AG09309 (cell line): ENCODE measurements at places on chromosomes 6 and 20.

DNA sequence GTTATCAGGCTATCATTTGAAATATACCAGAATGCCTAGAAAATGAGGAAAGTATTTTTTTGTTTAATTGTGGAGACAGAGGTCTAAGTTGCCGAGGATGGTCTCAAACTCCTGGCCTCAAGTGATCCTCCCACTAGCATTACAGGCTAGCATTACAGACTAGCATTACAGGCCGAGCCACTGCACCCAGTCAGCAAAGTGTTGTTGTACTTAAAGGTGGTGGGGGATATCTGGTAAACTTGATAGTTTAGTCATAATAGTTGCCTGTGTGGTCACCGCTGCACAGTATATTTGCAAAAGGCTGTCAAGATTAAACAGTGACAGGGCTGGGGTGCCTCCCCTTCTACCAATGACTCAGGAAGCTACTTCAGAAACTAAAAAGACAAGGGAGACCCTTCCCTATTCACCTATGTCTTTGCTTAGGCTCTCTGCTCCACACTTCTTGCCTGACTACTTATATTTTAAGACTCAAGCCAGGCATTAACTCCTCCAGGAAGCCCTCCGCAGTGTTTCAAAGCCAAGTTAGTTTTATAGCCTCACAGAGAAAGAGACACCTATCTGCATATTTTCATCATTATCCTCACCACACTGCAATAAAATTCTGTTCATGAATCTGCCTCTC lies 3.1 kb upstream of the AKIRIN2 start:
- no peak for DNase-seq

DNA sequence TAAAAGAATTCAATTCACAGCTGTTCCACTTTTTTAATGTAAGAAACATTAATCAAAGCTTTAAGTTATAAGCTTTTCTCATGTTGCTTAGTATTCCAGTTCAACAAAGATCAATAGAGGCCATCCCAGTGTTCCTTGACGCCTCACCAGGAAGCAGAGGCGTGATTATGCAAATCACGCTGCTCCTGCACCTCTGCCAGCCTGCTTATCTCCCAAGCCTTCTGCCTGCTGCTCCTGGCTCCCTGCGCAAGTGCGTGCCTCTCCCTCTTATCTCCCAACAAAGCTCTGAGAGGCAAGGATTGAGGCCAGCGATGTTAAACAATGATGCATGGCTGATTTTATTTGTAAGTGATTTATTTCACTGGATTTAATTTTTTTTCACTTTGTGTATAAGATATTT lies 42.8 kb downstream of the INSM1 start:
- no peak for DNase-seq

- no peak for DNase-seq
Observed at GRCh38 chr20:20839771-20840170, 127.3 kb upstream of the RALGAPA2 start.

- no peak for DNase-seq
Observed at GRCh38 chr20:44714701-44715498, at the start of gene CCN5. TSS of gene CCN5 (plus strand) at chr20:44715369. CDS start at chr20:44715391, 22 bp downstream.

GRCh38 chr6:121855521-121855920 lies 420.1 kb downstream of the GJA1 start:
- no peak for DNase-seq

DNA sequence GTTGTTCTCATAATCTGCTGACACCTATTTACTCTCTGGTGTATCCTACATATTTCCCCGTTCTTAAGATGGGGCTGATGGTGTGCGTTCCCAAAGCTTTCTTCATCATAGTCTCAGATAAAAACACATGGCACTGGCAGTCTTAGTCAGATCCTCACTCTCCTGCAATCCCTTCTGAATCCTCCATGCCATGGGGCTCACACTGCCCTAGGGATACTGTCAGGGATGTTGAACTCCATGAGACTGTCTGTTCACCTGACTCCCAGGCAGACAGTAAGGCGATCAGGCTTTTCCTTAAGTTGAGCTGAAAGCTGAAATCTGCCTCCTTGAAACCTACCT lies 76.0 kb downstream of the SLX4IP start:
- no peak for DNase-seq
